HAP-1 (cell line): ENCODE measurements at places on chromosomes 6 and 20.

DNA sequence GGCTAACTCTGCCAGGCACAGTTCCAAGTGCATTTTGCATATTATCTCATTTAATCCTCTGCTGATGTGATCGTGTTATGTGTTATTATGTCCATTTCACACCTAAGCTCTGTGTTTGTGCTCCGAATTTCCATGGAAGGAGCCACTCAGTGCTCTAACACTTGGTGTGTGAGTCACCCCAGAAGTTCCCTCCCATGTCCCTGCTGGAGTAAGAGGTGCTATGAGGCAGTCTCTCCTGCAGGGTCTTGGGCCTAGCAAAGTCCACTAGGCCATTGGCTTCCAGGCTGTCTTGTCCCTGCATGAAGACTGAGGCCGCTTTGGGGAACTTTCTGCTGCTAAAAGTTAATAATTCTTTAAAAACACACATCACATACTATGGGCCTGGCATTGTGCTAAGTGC is 405.9 kb upstream of the SULF2 start:
- DNase-seq: peak; percentile 54

GRCh38 chr20:61252601-61253263 is 671 bp downstream of the CDH4 start:
- DNase-seq: no peak

DNA sequence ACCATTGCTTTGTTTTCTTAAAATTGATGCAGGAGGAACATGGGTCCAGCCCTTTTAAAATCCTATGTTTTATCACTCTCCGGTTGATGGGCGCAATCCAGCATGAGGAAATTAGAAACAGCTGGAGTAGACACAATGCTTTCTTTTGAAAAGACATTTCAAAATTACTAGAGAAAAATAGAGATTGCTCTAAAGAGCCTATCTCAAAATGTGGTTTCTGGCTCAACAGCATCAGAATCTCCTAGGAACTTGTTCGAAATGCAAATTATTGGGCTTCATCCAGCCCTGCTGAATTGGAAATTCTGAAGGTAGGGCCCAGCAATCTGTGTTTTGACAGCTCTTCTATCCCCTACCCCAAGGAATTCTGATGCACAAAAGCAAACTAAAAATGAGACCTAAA is 190.8 kb upstream of the BMP2 start:
- no peak for DNase-seq

DNA sequence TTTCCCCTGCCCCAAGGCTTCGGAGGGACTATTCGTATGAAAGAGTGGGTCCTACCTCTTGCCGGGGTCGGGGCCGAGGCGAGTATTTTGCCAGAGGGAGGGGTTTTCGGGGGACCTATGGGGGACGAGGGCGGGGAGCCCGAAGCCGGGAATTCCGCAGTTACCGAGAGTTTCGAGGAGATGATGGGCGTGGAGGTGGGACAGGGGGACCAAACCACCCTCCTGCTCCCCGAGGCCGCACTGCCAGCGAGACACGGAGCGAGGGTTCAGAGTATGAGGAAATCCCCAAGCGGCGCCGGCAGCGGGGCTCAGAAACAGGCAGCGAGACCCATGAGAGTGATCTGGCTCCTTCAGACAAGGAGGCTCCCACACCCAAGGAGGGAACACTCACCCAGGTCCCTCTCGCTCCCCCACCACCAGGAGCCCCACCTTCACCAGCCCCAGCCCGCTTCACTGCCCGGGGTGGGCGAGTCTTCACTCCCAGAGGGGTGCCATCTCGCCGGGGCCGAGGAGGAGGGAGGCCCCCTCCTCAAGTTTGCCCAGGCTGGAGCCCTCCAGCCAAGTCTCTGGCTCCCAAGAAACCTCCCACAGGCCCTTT is 11.3 kb downstream of the PRRC2A start:
- no peak for DNase-seq

- no peak for DNase-seq
Measured at GRCh38 chr20:39717936-39718335, 755.8 kb downstream of the DHX35 start.

GRCh38 chr6:7267466-7268091 is 45.4 kb downstream of the SSR1 start:
- no peak for DNase-seq

- no peak for DNase-seq
Measured at GRCh38 chr6:37320646-37321045, 33.1 kb upstream of the RNF8 start.

DNA sequence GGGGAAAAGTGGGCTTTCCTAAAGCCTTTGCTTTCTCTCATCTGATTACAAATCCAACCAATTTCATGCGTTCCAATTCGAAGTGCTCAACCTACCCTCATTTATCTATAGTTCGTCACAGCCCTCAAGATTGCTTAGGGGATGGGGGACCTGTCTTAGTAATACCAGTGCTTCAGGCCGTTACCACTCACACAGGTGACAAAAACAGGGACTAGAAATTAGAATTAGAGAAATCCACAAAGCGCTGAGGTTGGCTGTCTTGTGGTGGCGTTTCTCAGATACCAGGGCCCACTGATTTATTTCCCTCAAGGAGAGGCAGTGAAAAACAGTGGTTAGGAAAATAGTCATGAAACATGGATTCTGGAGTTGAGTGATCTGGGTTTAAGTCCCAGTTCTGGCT is 121.6 kb upstream of the SPACA1 start:
- no peak for DNase-seq

DNA sequence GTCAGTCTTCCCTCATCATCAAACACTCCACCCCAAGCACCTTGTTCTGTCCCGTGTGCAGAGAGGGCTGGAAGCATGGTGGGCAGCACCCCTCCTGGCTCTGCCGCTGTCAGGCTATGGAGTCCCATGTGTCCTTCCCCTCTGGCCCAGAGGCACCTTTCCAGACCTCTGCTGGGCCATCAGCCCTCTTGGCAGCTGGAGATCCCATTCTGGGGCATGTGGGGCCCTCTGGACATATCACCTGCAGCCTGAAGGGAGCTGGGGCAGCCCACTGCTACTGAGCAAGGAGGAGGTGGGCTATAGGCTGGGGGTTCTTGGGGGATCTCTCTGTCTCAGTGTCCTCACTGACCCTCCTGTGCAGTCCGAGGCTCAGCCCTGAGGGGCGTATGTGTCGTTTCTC is 42.2 kb downstream of the SUN5 start:
- no peak for DNase-seq

DNA sequence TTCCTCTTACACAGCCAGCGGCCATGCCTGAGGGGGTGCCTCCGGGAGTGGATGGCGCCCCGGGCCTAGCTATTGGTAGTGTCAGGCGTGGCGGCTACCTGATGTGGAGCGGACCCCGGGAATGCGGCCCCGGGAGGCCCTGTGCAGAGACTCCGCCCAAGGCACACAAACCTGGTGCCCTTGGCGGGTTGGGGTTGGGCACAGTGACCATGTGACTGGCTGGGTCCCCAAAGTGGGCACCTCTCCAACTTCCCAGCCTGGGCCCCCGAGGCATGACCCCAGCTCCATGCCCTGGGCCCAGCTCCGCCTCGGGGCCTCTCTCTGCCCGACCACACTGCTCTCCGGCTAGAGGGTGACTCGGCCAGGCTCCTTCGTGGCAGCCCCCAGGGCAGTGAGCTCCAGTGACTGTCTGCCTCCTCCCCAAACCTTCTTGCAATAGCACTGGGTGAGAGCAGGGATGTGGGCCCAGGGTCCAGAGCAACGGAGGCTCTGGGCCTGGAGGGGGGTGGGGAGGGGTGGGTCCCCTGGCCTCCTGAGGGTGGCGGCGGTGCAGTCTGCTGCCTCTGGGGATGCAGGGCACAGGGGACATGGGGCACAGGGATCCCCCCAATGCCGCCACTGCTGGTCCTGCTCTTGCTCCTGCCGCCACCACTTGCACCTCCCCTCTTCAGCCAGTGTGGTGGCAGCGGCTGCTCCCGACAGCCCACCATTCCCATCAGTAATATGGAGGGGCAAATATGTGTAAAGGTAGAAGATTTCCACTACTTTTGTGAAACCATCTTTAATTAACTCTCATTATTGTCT is 942.9 kb upstream of the EPHA7 start:
- no peak for DNase-seq

DNA sequence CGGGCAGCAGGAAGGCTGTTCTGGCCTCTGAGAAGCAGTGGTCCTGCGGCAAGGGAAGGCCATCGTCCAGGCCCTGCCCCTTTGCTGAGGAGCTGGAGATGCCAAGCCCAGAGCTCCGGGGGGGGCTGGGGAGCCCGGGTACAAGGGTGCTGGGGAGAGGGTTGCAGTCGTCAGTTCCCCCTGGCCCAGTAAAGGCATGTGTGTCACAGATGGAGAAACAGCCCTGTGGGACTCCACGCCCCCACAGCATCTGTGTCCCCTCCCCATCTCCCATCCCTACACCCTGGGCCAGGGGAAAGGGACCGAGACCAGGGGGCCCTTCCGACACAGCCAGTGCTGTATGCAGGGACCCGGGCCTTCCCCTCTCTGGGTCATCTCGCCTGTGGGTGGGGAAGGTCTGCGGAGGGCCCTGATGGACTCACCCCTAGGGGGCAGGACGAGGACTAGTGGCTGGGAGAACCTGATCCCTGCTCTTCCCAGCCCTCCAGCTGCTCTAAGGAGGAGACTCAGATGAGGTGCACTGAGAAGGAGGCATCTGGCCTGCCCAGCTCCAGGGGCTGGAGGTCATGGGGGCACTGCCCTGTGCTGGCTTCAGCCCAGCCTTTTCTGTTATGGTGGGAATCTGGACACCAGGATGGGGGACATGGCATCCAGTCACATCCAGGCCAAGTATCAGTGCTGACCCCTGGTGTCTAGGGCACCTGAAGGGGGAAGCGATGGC is 609 bp downstream of the MYL9 start:
- DNase-seq: peak; percentile 55

DNA sequence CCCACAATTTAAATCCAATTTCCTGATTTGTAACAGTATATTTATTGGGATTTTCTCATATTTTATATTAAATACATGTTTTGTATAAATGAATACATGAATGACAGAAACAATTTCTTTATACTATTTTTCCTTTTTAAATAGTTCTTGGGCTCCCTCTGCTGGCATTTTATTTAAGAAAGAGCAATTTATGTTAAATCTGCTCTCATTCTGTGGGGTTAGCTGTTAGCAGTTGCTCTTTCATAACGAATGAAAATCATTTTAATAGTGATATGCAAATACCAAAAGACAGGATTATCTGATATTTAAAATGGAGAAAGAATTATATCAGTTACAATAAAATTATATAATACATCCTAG is 118.3 kb downstream of the RALGAPA2 start:
- no peak for DNase-seq

DNA sequence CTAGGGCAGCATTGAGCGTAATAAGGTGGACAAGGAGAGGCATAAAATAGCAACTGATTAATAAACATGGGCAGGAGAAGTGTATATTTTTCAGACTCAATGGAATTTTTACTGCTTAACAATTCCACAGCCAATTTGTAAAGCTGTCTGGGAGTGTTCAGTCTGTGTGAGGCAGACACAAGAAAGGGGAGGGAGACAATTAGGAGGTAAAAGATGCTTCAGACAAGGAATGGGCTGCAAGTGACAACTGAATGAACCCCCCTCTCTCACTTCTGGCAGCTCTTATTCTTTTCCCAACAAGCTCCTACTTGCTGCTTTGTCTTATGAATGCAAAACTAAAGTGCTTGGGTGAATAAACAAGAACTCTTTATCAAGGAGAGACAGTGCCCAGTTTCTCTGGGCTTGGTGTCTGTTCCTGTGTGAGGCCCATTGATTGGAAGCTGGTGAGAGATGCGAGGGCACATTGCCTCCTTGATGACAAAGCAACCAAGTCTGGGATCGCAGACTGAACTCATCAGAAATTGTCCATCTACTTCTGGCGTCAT is 575.3 kb downstream of the RNF144B start:
- DNase-seq: no peak

GRCh38 chr6:23696992-23697391 is 429.0 kb upstream of the NRSN1 start:
- DNase-seq: no peak

GRCh38 chr6:75278474-75279077 is 6.0 kb downstream of the TMEM30A start:
- no peak for DNase-seq

DNA sequence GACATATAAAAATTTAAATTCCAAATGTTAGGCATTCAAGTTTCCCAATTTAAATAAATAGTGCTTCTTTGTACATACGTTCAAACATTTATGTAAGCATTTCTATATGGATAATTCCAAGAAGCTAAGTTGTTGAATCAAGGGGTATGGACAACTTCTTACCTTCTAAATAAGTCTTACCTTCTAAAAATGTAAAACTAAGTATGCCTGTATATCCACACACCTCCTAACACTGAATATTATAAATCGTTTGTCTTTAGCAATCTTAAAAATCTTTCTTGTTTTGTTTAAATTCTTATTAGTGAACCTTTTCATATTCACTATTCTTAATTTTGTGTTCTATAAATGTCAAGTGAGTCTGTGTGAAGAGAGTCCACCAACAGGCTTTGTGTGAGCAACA is 2.5 kb upstream of the ZSCAN16 start:
- DNase-seq: no peak

- no peak for DNase-seq
Measured at GRCh38 chr20:60210779-60211617, 252.8 kb downstream of the CDH26 start.

DNA sequence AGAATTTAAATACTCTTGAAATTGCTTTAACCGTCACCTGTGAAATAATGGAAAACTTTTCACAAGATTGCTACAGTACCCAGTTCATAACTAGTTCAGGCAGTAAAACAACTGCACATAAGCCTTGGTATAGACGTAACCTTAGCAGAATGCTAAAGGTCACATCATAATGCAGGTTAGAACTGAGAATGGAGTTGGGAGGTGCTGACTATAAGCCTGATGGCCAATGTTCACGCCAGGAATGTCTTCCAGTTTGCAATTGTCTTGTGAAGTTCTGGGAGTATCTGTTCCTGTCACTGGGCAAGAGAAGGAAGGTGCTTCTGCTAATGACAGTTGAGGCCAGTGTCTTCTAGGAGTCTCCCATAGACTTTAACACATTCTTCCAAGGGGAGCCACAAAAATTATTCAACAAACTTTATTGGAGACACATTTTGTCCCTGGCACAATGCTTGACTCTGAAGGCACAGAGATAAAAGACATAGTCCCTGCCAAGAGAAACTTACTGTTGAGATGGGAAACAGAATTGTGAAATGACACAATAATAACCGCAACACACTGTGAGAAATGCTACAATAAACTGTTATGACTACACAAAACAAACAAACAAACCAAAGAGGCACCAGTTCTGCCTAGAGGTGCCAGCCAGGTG is 24.6 kb upstream of the CEP162 start:
- DNase-seq: no peak

DNA sequence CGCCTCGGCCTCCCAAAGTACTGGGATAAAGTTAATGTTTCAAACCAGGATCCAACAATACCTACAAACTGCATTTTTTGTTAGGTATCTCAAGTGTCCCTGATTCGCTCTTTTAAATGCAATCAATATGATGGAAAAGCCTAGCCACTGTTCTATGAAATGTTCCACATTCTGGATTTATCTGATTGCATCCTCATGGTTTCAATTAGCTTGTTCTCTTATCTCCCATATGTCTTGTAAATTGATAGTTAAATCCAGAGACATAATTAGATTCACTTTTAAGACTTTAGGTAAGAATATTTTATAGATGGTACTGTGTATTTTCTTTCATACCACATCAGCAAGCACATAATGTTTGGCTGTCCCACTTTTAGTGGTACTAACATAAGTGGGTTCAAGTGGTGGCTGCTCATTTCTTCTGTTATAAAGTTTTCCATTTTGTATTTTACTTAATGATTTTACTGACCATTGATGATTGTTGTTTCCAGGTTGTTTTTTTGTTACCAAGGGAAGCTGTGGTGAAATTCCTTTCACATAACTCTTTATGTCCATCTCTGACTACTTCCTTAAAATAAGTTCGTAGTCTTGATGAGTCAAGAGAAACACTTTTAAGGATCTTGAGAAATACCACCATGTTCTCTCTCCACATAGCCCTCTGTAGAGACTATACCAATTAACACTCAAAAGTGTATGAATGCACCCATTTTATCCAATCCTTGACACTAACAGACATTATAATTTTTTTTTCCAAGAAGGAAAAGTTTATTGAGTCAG is 40.5 kb downstream of the RNGTT start:
- no peak for DNase-seq
